ENCODE measurements at places on chromosomes 1 and 21.

DNA sequence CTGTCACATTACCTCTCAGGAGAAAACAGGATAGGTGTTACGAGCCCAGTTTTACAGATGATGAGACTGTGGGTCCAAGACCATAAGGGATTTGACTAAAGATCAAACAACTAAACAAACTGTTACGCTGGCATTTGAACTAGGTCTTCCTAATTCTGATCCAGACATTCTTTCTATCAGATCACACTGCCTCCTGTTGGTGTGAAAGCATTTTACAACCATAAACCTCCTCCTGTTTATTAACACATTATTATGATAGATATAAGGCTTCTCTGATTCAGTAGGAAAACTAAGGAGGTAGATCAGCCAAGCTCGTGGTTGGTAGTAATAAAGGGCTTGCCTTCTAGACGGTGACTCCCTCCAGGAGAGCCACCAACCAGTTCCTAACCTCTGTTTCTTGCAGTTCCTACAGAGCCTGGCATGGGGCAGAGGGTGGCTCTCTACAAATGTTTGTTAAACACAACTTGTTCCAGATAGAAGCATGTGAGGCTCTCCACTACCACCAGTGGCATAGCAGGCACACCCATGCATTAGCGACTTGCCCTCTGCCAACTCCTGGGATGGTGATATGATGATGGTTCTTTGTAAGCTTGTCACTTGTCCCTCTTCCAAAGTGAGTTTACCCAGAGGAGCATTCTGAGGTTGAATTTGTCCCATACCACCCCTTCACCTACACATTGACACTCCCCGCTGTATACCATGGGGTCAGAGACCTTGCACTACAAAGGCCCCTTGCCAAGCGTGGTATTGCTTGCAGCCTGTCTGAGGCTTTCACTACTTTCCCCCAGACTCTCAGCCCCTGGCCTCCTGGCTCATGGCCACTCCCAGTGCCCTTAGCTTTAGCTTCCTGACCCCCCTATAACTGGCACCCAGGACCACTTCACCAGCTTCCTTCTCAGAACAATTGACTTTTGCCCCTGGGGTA is 96.4 kb upstream of the HOOK1 start:
- no peak for DNase-seq

DNA sequence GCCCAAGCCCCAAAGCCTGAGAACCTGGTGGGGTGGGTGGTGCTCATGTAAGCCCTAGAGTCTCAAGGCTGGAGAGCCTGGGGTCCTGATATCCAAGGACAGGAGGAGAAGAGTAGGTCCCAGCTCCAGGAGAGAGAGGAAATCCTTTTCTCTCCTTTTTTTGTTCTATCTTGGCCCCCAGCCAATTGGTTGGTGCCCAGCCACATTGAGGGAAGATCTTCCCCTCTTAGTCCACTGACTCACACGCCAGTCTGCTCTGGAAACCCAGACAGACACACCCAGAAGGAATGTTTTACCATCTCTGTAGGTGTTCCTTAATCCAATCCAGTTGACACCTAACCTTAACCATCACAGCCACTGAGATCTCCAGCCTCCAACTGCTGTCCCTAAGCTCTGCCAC is 16.2 kb upstream of the LIN9 start:
- DNase-seq: no peak

DNA sequence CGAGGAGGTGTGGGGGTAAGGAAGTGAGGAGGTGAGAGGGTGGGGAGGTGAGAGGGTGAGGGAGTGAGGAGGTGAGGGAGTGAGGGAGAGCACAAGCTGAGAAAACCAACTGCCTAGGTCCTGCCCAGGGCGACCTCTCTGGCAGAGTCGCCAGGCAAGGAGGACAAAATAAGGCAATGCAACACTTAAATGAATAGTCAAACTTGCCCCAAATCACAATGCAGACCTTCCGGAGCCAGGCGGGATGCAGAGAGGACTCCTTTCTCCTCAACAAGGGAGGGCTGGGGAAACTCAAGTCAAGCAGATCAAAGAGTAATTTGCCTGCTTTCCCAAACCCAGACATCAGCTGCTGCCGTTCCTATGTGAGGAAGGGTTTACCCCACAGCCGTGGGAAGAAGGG is 86.0 kb downstream of the CCDC185 start:
- no peak for DNase-seq

DNA sequence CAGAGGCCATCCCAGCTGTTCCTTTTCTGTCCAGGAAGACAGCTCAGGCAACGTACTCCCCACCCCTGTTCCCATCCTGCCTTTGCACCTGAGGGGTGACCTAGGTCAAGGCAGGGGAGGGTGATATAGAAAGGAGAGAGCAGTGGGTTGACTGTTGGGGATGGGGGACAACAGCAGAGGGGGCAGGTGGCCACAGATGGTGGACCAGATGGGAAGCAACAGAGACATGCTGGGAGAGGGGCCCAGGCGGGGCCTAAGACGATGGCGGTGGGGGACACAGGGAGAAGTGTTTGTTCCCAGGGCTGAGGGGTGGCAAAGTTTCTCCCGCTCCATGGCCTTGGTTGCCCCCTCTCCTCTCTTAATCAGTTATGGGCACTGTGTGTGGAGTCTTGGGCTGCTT is 6.3 kb downstream of the CELSR2 start:
- DNase-seq: no peak

GRCh38 chr1:84698151-84699110 is 8.2 kb upstream of the SSX2IP start:
- DNase-seq: no peak

- no peak for DNase-seq
These were observed 2.5 kb upstream of the ID3 start for GRCh38 chr1:23561813-23562100.

DNA sequence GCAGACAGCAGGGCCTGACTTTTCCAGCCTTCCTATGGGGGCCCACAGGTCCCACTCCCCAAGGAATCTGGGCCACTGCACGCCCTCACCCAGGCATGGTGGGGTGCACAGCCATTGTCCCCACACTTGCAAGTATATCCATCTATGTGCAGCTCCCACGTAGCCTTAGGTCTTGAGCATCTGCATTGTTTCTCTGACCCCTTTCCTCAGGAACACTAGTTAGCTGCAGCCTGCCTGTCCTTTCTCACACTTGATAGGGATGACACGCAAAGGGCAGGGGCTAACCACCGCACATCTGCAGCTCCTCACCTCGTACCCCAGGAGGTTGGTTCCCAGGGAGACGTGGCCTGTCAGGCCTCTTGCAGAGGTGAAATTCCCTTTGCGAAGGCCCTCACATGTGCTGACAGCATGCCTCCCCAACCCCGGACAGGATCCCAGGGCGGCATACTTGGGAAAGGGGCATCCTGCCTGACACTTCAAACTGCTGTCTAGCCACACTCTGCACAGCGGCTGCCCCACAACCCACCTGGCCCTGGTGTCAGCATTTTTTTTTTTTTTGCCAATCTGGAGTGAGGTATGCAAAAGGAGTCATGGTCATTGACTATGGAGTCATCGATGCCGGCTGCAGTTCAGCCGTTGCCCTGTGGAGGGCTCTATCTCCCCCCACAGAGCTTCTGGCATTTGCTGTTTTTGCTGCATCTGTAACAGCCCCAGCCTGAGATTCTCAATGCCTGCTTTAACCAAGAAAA is 5.0 kb downstream of the JMJD4 start:
- no peak for DNase-seq

DNA sequence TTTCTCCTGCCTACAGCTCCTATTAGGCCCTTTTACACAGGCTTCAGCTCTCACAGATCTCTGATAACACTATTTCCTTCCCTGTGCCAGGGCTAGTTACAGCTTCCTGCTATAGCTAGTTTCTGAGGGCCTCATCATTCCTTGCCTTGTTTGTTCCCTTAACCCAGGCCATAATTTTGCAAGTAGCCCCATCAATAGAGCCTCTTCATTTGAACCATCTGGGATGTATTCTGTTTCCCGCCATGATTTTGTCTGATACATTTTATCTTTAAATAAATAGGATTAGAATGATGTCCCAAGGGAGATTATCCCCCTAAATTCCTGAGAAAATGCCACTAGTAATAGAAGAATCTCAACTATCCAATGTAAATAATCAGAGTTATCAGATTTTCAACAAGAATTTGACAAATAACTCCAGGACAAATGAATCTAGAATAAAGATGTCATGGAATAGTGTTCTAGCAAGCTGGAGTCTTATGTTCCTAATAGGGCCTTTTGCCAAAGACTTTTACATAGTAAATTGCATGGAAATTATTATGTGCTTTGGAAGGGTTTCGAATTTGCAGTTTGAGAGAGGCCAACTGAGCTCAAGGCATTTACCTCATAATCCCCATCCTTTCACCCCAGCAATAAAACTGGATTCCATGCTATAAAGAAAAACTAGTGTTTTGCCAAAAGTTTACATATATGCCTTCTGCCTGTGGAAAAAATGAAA is 16.1 kb downstream of the IFT25 start:
- DNase-seq: no peak

- no peak for DNase-seq
These were observed 21.5 kb upstream of the SDC3 start for GRCh38 chr1:30929944-30930525.

- no peak for DNase-seq
These were observed 33.2 kb downstream of the ZBTB40 start for GRCh38 chr1:22484706-22485345.
